ENCODE measurements at places on chromosomes 6 and 20. TPM values are rescaled to one million over a fixed set of nuclear protein-coding genes. Genes with fewer than 3 reads are reported as not detected.

The CLVS2 gene
- 4.2 TPM for total RNA-seq

DNA sequence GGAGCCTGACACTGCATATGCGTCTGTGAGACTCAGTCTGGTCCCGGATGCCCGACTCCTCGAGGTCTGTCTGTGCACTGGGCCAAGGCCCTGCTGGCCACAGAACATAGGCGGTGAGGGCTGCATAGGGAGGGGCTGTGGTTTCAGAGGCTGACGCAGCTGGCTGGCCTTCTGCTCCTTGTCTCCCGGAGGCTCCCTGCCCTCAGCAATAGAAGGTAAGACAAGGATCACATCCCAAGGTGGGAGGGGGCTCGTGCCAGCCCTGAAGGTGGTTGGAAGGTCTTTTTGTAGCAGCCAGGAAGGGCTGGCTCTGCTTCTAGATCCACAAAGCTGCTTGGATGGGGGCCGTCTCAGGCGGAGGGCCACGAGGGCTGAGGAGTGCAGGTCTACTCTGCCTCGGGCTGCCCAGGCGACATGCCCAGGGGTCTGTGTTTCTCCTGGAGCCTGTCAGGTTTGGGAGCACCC lies 239.8 kb upstream of the SULF2 start:
- no peak overlapping the region for H3K27ac ChIP-seq
- no peaks in the 10 kb centered on the region for H3K27me3 ChIP-seq
- DNase-seq, result peak; percentile 24
- no peaks in the 10 kb centered on the region for H3K36me3 ChIP-seq
- no peak overlapping the region for H3K4me3 ChIP-seq

GRCh38 chr6:31918069-31918720 lies 9.3 kb upstream of the C2 start:
- peaks cover 4% of the 10 kb centered on the region for H3K4me1 ChIP-seq
- H3K27me3 ChIP-seq, result no peaks in the 10 kb centered on the region
- H3K27ac ChIP-seq, result no peak overlapping the region
- no peak overlapping the region for H3K4me3 ChIP-seq
- no peaks in the 10 kb centered on the region for H3K36me3 ChIP-seq
- no peak for DNase-seq

DNA sequence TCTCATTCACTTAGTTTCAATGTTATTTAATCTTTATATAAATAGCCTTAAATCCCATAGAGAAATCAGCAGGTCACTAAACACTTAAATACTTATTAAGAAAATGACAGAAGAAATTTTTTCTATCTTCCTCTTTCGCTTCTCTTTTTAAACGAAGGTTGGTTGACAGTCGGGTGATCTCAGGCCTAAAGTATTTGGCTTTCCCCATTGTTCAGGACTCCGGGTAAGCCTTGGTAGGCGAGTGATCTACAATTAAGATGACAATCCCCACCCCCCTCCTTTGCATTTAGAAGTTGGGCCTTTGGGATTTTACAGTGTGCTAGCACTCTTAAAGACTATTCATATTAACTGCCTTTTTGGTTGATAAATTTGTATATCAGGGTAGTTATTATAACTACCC lies 19.7 kb upstream of the UTRN start:
- no peaks in the 10 kb centered on the region for H3K36me3 ChIP-seq
- no peaks in the 10 kb centered on the region for H3K4me1 ChIP-seq
- no peak for DNase-seq
- H3K4me3 ChIP-seq, result no peak overlapping the region
- no peak overlapping the region for H3K27ac ChIP-seq

- no peaks in the 10 kb centered on the region for H3K4me1 ChIP-seq
- DNase-seq, result peak; percentile 29
- H3K4me3 ChIP-seq, result peak within 1 kb of the TSS; percentile 21
- no peaks in the 10 kb centered on the region for H3K36me3 ChIP-seq
Measured at GRCh38 chr6:83511901-83512681, at the start of gene PRSS35. Gene PRSS35, plus strand, starts transcription at chr6:83512534. Its CDS starts 10,908 bp downstream, at chr6:83523442.

GRCh38 chr6:143007646-143008045 lies 53.0 kb upstream of the AIG1 start:
- DNase-seq, result no peak
- no peaks in the 10 kb centered on the region for H3K27me3 ChIP-seq
- no peak overlapping the region for H3K27ac ChIP-seq
- H3K4me1 ChIP-seq, result no peaks in the 10 kb centered on the region
- no peak overlapping the region for H3K4me3 ChIP-seq

GRCh38 chr20:13336308-13337089 lies 115.4 kb downstream of the ISM1 start:
- no peaks in the 10 kb centered on the region for H3K27me3 ChIP-seq
- no peak for DNase-seq
- H3K4me3 ChIP-seq, result no peak overlapping the region
- H3K27ac ChIP-seq, result no peak overlapping the region

GRCh38 chr6:20058121-20058905 lies 154.0 kb downstream of the MBOAT1 start:
- H3K27ac ChIP-seq, result no peak overlapping the region
- no peaks in the 10 kb centered on the region for H3K27me3 ChIP-seq
- no peaks in the 10 kb centered on the region for H3K4me1 ChIP-seq
- H3K4me3 ChIP-seq, result no peak overlapping the region
- no peaks in the 10 kb centered on the region for H3K36me3 ChIP-seq

All from prostate gland (tissue), 2 donors.